ENCODE measurements at places on chromosomes 5 and 9. TPM values are rescaled to one million over a fixed set of nuclear protein-coding genes. Genes with fewer than 3 reads are reported as not detected.

FOXD4 gene
- total RNA-seq, result not detected

DNA sequence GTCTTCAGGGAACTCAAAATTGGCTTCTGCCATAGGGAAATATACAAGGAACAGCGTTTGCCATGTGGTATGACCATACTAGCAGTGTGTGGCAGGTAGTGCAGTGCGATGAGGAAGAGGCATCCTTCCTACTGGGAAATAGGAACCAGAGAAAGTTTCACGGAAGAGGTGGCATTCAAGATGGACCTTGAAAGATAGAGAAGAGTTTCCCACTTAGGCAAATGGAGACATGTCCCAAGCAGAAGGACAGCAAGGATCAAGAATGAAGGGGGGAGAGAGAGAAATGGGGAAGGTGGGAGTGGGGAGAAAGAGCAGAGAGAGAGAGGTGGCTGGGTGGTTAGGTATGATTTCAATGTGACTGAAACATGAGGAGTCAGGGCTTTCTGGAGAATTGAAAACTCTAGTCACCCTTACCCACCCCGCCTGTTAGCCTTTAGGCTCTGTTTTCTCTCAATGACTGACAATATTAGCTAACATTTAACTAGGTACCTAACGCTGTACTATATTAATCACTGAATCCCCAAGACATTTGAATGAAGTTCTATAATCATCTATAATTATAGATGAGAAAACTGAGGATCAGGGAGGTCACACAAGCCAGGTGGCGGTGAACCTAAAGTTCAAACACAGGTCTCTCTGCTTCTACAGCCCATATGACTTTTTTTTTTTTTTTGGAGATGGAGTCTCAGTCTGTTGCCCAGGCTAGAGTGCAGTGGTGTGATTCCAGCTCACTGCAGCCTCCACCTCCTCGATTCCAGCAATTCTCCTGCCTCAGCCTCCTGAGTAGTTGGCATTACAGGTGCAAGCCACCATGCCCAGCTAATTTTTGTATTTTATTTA is 171.3 kb downstream of the NR3C1 start:
- DNase-seq, result no peak

- no peak for DNase-seq
Measured at GRCh38 chr9:13386316-13386715, 106.8 kb upstream of the MPDZ start.

DNA sequence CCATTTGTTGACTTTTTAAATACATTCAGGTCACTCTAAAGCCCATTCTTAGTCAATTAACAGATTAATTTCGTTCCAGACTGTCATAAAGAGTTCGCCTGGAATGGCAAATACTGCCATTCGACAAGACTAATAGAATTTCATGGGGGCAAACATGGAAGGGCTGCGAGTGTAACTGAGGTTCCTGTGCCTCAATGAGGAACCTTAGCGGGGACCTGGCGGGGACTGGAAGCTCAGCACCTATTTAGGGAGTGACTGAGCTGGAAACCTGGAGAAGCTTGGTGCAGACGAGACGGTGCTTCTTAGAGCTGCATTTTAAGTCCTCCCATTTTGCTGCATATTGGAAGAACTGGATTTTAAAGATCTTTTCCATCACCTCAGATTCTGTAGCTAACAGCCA is 3.4 kb downstream of the VCAN start:
- DNase-seq, result no peak

GRCh38 chr9:14585730-14586473 is 107.3 kb downstream of the ZDHHC21 start:
- DNase-seq, result no peak
